ENCODE measurements at places on chromosomes 1 and 21.

DNA sequence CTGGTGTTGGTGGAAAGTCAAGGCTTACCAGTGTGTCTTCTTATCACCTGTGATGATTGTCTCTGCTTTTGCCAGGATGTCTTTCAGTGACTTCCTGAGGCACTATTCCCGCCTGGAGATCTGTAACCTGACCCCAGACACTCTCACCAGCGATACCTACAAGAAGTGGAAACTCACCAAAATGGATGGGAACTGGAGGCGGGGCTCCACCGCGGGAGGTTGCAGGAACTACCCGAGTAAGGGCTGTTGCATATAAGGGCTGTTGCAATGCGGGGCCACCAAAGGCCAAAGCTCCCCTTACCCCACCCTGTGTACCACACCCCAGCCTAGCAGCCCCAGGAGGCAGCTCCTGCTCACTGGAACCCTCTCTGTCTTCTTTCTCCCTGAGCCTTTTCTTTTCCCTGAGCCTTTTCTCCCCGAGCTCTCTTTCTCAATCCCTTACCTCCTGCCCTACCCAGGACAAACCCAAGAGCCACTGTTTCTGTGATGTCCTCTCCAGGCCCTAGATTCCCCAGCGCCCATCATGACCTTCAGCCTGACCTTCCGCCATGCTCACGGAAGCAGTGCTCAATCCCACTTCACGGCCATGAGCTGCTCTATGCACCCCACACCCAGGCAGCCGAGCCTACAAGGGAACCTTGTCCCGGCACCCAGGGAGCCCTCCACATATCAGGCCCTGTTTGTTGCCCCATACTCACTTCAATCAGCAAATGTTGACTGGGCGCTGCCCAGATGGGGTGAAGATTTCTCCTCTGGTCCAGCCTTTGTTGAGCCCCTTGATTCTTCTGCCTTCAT is 40.6 kb downstream of the CAPN2 start:
- no peak for DNase-seq

DNA sequence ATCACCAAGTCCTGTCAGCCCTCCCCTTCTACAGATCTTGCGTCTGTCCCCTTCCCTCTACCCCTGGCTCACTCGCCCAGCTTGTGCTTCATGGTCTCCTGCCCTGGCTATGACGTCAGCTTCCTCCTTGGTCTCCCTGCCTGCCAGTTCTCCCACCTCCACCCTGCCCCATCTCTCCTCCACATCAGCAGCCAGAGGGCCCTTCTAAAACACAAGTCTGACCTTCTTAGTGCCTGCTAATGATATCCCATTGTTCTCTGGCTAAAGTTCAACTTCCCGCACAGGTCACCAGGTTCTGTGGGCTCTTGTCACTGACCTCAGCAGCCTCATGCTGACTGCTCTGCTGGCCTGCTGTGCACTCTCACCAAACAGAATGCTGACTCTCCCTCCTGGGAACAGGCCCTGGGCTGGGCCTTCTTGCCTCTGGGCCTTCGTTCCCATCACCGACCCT is 24.7 kb upstream of the MYCL start:
- DNase-seq = no peak

DNA sequence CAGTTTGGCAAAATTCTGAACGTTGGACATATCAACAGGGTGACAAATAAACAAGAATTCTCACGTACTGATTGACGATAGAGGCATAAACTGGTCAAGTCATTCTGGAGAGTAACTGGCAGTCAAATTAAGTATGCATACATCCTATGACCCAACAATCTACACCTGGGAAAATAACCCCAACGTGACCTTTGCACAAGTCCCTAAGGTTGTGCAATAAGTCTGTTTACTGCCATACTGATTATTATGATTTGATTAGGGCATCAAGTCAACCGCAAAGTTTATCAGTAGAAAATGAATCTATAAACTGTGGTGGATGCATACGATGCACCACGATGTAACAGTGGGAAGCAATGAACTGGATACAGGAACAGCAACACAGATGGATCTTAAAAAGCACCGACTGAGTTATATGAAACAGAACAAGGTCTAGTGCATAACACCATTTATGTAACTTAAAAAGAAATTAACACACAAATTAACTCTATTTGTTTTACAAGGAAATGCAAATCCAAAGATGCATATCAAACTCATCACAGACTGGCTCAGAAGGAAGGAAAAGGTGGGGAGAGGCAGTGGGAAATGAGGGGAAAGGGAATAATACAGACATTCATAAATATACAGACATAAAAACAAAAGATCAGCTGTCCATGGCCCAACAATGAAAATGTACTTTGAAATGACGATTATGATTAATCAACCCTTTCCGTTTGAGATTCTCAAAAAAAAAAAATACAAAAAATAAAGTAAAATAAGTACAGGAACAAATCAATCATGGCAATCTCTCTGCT is 41.0 kb upstream of the SEC16B start:
- no peak for DNase-seq

GRCh38 chr1:18927082-18927653 is 24.8 kb upstream of the ALDH4A1 start:
- no peak for DNase-seq

DNA sequence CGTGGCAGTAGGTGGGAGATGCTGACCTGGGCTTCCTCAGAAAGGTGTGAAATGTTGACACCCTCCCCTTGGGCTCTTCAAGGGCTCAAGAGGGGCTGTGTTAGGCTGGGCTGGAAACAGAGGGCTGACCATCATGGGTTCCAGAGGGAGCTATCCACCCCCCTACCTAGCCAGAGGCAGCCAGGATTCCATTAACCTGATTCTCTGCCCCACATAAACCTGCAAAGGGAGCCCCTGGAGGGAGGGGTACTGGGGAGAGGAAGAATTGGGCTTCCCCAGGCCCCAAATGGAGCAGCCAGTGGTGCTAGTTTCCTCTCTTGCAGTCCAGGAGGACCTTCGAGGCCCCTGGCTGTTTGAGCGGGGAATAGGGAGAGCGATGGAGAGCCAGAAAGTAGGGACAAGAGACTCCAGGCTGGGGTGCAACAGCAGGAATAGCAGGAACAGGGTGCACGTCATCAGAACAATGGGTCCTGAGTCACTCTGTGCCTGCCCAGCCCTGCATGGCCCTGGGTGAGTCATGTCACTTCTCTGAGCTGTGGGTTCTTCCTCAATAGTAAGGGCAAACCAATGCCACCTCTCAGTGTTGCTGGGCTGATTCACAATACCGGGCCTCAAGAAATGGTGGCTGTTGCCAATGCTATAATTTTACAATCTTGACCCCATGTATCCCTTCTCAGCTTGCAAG is 121.2 kb downstream of the EPHB2 start:
- no peak for DNase-seq

DNA sequence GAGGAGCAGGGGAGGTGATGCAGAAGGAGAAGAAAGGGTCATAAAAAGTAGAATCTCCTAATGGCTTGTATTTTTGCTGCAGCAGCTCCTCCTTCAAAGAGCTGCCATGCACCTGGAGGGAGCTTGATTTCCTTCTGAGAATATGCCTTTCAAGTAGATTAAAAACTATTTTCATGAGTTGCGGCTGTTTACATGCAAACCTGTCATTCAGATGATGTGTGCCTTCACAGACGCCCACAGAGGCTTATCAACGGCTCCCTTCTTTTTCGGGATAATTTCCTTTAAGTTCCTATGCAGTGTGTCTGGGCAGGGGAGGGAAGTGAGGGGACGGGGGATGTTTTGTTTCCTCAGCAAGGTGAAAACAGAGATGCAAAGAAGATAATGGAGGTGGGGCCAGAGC is 38.8 kb downstream of the TNR start:
- DNase-seq = no peak

DNA sequence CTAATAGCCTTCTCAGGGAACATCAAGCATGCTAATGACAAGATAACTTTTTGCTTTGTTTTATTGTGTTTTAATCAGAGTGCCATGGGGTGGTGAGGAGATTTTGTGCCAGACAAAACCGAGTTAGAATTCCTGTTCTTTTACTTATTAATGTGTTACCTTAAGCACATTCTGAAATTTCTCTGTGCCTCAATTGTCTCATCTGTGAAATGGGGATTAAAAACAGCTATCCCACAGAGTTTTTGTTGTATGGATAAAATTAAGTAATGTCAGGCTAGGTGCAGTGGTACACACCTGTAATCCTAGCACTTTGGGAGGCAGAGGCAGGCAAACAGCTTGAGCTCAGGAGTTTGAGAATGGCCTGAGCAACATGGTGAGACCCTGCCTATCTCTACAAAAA is 138.0 kb downstream of the PROX1 start:
- DNase-seq = no peak

- no peak for DNase-seq
These were observed 156.9 kb downstream of the LRRC40 start for GRCh38 chr1:70048336-70049094.

DNA sequence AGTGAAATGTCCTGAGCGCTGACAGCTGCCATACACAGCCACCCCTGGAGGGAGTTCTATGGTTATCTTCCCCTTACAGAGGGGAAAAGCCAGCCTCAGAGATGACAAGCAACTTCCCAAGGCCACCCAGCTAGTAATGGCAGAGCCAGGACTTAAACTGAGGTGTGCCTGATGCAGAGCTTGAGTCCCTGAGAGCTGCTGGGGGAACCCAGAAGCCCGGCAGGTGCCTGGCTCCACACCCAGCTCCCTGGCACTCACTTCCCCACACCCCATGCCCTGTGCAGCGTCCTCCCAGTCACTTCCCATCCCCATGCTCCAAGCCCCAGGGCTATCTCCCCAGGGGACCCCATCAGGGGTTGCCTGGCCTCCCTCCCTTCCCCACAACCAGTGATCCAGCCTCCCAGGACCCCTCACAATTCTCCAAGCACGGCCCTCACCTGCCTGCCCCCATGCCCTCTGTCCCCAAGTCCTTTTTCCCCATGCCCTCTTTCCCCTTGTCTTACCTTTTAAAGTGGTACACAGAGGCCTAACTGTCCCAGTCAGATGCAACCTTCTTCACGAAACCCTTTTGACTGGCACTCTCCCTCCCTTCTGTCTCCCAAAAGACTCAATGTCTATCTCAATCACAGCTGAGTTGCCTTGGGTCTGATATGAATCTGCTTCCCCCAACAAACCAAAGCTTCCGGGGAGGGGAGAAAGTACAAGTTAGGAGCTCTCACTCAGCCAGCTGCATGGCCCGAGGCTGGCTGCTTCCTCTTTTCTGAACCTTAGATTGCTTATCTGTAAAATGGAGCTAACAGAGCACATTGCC is 39.8 kb upstream of the LRP8 start:
- no peak for DNase-seq

- DNase-seq = no peak
These were observed 37.1 kb downstream of the PRRX1 start for GRCh38 chr1:170700842-170701615.

- DNase-seq = no peak
These were observed 37.6 kb downstream of the ZYG11A start for GRCh38 chr1:52880206-52880605.

DNA sequence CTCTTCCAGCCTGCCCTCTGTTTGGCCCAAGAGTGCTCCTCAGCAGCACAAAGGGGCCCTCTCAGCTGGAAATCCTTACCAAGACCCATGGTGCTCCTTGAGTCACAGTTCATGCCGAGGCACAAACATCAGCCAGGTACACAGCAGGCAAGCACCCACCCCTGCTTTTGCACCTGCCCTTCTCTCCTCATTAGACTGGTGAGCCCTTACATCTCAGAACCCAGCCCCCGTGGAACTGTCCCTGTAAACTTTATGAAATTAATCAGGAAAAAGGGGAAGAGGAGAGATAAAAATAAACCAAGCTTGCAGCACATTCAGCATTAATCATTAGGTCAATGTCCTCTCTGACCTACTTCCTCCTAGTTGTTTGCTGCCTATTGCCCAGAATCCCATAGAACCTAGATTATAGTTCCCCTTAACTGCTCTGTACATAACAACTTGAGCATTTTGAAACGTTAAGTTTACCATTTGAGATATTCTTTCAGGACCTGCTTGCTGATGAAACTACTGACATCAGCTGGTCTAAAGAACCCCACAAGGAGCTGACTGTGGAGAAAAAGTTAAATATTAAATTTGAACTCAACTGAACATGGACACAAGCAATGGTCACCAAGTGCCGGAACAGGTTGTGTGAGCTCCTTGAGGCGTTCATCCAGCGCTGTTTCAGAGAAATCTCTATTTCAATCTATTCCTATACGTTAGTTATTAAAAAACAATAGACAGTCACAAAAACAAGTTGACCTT is 738.4 kb downstream of the MATN1 start:
- no peak for DNase-seq

DNA sequence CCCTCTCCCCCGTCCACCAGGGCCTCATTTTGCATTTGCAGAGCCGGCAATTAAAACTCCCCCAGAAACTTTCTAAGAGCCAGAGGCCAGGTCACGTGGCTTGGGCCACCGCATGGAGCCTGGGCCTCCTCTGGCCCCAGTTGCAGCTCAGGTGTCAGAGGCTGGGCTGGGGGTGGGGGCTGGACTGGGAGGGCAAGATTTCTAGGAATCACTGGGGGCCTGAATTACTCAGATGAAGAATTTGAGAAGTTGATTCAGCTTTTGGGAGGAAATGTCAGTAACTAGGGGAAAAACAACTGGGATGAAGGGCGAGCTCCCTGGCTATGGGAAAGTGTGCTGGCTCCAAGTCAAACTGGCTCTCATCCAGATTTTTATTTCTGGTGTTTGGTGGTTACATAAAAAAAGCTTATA is 151.0 kb downstream of the CDC7 start:
- DNase-seq = no peak

DNA sequence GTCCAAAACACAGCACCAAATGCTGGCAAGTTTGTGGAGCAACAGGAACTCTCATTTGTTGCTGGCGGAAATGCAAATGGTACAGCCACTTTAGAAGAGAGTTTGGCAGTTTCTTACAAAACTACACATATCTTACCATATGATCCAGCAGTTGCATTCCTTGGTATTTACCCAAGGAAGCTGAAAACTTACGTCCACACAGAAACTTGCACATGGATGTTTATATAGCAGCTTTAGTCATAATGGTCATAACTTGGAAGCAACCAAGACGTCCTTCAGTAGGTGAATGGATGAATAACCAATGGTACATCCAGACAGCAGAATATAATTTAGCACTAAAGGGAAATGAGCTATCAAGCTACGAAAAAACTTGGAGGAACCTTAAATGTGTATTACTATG is 66.4 kb downstream of the MARK1 start:
- DNase-seq = no peak

GRCh38 chr1:226029093-226029496 is 30.0 kb upstream of the SDE2 start:
- no peak for DNase-seq

- DNase-seq = no peak
These were observed 7.6 kb downstream of the DCLRE1B start for GRCh38 chr1:113912594-113913311.

DNA sequence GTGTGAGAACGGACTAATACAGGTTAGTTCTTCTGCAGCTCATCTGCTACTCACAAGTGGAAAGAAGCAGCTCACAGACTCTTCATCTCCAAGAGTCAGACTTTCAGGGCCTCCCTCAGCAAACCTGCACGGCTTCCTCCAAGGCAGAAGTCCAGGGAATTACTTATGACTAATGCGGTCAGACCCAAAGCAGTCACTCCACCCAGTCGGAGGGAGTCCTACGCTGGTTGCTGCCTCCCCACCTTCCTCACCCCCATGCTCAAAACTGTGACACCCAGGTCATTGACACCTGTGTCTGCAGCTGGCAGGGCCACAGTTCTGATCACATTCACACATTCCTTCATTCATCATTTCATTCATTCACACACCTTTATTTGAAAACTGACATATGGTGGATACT is 38.4 kb upstream of the PRDM2 start:
- DNase-seq = no peak
